ENCODE measurements at places on chromosomes 3 and 15.
A peak's percentile ranks its signal among the peaks of the same experiment; 100 is the strongest.

- no peak for DNase-seq
These were observed 186.1 kb downstream of the OTOL1 start for GRCh38 chr3:161682715-161683114.

GRCh38 chr15:60520013-60520824 lies 41.3 kb upstream of the ICE2 start:
- peak; percentile 16 for DNase-seq

- no peak for DNase-seq
These were observed 25.1 kb downstream of the KBTBD12 start for GRCh38 chr3:127940116-127940515.

DNA sequence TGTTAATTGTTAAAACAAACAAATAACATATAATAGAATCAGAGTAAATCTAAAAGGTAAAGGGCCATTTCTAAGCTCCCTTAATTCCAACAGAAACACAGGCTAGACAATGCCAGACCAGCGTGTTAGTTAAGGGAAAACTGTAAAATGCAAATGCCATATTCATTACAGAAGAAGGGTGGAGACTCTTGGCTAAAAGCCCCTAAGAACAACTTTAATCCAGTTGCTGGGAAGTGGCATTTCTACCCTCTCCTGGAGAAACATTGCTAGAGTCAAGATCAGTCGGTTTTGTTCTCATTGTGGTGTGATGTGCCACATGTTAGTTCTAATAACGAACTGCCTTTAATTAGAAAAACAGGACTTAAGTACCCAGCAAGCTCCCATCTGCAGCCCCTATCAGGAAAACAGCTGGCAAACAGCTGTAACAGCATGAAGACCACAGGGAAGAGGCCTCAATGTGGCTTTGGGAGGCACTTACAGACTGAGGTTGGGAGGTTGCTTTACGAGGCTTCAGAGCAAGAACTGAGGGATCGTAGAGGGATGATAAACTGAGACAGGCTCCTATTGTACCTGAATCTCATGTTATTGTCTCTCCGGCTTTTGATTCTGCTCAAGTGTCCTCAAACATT lies 1134.8 kb downstream of the ROBO1 start:
- DNase-seq: peak; percentile 10

GRCh38 chr3:127093312-127093711 lies 99.6 kb upstream of the PRR23E start:
- DNase-seq: no peak

- no peak for DNase-seq
These were observed 20.0 kb downstream of the SLC28A1 start for GRCh38 chr15:84904419-84904818.

- peak; percentile 13 for DNase-seq
These were observed 85.6 kb upstream of the PIAS1 start for GRCh38 chr15:67968564-67968963.

DNA sequence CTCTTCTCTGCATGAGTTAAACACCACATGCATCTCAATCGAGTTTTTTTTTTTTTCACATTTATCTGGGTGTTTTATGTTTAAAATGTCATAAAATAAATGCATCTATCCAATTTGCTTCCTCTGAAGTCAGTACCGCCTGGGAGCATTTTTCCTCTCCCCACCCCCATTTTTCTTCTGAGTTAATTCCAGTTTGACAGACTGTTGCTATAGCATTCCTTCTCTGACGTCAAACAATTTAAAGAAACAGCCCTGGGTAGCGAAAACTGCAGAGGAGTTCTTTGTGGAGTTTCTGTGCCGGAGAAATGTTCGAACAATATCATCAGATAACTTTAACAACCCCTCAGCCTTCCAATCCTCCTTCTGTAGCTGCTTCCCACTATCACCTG lies 900 bp upstream of the GNB4 start:
- DNase-seq: peak; percentile 2
